ENCODE measurements at places on chromosomes 16 and 17.

DNA sequence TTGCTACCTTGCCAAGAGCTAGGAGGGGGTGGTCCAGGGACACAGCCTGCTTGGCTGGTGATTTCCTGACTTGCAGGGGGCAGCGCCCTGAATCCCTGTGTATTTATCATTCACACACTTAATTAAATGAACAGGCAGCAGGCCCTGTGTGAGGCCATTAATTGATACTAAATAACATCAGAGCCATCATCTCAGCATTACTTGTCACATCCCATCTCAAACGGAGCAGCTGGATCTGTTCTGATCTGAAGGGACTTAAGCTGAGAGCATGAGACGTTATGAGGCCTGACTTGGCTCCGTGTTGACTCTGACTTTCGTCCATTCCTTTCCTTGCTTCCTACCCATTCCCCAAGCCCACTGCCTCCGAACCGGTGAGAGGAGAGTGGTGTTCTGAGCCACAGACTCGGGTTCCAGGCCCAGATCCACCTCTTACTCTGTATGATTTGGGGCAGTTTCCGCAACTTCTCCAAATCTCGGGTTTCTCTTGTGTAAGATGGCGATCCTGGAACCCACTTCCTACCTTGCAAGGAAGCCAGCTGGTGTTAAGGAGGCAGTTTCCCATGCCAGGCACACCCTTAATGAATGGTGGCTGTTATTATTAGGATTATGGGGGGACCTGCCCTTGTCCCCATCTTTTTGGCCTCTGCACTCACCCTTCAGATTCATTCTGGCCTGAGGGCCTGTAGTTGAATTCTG is 33.8 kb downstream of the CACNA1G start:
- no peak for DNase-seq

DNA sequence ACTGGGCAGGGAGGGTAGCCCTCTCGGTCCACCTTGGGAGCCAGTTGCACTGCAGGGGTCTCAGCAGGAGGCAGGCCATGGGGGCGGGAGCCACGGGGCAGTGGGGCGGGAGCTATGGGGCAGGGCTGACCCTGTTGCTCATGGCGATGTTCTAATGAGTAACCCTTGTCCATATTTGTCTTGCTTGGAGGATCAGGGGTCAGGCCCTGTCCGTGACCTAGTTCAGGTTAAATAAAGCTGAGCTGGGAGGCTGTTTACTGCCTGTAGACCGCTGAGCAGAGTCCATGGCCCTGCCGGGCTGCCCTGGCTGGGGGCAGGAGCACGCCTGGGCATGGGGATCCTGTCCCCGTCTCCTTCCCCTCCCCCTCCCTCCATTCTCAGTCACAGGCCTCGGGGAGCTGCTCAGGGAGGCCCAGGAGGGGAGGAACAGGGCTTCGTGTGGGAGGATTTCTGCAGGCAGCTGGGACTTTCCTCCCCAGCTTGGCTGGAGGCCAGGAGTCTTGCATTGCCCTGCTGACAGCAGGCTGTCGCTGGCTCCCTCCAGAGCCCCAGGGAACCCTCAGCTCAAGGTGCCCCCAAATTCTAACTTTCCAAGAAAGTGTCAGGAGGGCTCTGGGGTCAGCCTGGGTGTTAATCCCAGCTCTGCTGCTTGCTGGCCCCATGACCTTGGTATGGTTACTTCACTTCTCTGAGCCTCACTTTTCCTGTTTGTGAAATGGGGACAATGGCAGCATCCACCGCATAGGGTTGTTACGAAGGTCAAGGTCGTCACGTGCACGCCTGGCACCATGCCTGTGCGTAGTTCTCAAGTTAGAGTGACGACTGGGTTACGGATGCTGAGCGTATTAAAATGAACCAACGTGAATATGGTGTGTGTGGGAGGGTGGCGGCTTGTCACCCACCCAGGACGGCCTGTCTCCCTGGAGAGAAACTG is 6.1 kb upstream of the SERPINF2 start:
- no peak for DNase-seq

DNA sequence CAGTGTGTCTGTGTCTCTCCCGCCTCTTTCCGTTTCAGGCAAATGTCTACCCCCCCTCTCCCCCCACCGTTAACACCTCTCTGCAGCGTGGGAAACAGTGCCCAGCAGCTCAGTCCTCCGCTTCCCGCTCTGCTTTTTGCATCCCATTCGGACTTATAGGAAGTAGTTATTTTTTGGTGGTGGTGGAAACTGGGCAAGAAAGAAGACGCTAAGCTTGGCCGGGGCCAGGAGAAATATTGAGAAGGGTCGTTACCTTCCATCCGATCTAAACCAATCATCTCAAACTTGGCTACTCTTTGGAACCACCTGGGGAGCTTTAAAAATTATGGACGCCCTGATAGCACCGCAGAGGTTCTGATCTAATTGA is 499 bp upstream of the HLF start:
- no peak for DNase-seq

DNA sequence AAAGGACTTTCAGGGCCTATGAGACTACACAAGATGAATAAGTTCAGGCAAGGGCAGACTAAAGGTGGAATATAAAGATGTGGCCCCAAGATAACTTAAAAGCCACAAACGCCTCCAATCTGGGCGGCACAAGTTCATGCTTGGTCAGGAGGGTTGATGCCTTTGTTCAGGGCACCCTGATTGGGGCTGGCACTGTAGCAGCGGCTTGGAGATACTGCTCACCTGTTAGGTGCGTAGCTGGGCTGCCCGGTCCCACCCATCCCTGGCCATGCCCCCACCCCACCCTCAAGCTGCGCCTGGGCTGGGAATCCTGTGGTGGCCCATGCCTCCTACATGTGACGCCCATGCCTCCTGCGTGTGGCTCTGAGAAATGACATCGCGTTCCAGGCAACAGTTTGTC is 12.5 kb upstream of the SLC13A2 start:
- no peak for DNase-seq

GRCh38 chr16:11354733-11355574 is 9.7 kb downstream of the RMI2 start:
- DNase-seq, result peak; percentile 91

DNA sequence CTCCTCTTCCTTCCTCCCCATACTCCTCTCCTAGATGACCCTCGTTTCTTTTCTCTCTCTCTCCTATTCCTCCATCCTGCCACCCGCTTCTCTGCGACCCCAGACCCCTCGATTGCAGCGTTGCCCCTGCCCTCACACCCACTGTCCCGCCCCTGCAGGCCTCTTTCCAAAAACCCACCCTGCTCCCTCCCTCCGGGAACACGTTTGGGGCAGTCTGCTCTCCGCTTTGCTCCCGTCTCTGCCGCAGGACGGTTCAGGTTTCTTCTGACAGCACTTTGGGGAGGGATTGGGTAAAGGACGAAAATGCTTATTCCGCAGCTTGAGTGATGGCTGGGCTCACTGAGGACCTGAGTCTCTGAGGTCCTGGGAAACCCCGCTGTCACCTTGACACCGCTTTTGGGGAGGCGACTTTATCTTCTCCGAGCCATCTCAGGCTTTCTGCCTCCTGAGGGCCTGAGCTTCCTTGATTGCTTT is 690 bp downstream of the NDE1 start:
- DNase-seq, result peak; percentile 23

DNA sequence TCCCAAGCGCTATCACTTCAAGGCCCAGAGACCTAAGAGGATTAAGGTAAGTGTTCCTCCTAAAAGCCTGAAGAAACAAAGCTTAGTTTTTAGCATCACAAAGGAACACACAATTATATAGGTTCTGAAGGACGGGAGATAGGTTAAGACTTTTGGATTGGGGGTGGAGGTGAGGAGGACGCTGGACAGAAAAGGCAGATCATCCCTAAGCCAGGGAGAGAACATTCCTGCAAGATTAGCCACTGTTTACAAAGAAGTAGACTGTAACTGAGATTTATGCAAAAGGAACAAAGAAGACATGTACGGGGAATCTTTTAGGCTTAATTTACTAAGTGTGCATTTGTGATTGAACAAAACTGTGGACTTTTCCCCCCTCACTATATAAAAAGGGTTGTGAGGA is 184.1 kb upstream of the IRX5 start:
- DNase-seq, result no peak

DNA sequence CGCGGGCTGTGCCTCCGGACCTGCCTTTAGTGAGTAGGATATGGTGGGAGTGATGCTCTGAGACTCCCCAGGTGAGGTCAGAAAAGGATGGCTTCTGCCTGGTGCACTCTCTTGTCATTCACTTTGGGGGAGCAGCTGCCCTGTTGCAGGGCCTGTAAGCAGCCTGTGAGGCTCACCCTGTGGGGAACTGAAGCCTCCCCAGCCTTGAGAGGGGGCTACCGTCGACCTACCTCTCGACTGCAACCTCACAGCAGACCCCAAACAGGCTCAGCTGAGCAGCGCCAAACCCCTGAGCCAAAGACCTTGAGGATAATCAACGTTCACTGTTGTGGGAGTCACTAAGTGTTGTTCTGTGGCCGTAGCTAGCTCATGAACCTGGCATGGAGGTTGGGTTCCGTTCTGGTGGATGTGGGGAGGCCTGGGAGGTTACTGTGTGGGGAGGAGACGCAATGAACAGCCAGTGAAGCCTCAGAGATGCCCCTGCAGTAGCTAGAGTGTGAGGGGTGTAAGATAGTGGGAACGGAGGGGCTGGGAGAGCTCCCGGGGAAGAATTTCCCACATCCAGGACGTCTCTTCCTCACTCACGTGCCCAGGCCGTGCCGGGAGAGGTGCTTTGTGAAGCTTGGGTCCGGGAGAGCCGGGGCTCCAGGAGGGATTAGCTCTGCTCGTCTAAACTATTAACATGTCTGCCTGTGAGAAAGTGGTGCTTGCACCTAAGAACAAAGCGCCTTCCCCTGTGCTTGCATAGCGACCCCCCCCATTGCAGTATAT is 38.8 kb downstream of the METRNL start:
- DNase-seq, result no peak

GRCh38 chr17:3727041-3727440 is 3.3 kb downstream of the HASPIN start:
- DNase-seq, result no peak

DNA sequence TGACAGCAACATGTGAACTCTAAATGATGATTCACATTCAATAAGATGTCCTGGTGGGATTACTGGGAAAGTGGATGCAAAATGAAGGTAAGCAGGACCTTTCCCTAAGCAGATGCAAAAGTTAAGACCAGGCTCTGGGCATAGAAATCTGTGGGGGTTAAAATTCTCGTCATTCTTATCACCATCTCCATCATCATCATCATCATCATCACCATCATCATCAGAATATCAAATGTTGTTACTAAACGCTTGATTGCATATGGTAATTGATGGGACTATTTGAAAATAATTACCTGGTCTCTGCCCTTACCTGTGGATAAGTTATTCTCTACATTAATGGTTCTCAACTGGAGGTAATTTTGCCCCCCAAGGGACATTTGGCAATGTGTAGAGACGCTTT is 41.9 kb upstream of the TMEM132E start:
- DNase-seq, result no peak

GRCh38 chr17:19415311-19415710 is 4.3 kb downstream of the RNF112 start:
- no peak for DNase-seq

DNA sequence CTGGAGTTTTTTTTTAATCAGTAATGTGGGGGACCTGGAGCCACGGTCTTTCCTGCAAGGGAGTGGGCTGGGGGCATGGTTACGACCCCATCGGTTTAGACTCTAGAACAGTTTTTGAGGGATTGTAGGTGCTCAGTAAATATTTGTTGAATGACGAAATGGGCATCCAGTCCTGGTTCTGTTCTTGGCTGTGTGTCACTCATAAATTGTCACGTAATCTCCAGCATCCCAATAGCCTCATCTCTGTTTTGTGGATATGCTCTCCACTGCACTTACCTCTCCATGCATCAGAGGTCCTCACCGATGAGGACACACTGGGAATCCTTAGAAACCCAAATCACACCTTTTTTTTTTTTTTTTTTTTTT is 497 bp upstream of the SLC38A7 start:
- DNase-seq, result no peak

DNA sequence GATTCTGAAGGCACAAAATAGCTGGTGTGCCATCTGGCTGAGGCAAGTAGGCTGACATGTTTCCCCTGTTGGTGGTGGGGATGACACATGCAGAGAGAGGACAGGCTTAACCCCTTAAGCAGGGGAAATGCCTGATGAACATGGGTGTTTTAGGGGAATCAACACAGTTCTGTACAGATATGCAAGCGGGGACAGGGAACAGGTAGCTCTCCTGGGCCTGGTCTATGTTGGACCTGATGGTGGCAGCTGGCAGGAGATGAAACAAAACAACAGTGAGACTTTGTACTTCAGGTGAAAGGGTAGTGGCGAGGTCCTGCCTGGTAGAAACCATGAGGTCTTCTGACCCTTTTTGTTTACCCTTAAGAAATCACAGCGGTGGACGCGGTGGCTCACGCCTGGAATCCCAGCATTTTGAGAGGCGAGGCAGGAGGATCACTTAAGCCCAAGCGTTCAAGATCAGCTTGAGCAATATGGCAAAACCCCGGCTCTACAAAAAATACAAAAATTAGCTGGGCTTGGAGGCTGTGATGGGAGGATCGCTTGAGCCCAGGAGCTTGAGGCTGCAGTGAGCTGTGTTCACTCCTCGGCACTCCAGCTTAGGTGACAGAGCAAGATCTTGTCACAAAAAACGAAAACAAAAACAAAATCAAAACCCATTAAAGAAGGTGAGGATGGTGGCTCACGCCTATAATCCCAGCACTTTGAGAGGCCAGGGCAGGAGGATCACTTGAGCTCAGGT is 10.5 kb downstream of the OR1F1 start:
- DNase-seq, result no peak

- no peak for DNase-seq
Observed at GRCh38 chr16:68526143-68526781, 12.8 kb upstream of the ZFP90 start.

- no peak for DNase-seq
Observed at GRCh38 chr16:49021136-49021535, 260.5 kb downstream of the CBLN1 start.

DNA sequence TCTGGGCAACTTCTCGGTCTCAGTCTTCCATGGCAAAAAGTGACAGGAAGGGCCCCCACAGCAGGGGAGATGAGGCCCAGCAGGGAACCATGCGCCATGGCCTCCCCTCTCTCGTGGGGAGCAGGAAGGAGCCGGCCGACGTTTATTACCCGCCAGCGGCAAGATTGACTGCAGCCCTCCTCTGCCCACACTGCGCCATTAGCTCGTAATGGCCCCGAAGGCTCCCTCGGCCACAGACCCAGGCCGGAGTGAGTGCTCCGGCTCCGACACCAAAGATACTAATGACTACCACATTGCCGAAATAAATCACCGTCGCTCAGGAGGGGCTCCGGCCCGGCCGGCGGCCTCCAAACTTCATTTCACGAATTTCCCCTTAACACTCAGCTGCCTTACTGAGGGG is 226.9 kb downstream of the C16orf78 start:
- DNase-seq, result no peak

DNA sequence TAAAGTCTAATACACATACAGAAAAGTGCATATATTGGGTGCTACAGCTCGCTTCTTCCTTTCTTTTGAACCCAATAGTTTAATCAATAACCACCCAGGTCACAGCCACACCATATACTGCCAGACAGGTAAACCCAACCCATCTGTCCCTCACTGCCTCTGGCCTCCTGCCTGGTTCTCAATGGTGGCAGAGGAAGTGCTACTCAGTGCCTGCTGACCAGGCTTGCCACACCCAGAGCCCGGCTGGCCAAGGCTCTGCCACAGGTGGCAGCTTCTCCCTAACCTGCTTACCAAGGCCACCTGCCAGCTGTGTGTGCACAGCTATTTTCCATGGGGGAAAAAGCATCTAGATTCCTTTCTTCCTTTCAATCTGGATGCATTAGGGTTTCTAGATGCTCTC is 584 bp downstream of the PMP22 start:
- no peak for DNase-seq

GRCh38 chr16:19142939-19143598 is 25.0 kb upstream of the SYT17 start:
- no peak for DNase-seq

Measured in stimulated activated CD8-positive, alpha-beta memory T cell treated with anti-CD3 and anti-CD28 coated beads, Interleukin-7, amount 100 ng/mL, for 48 hours (primary cell).